ENCODE measurements at places on chromosomes 3 and 15.

- no peak for DNase-seq
Measured at GRCh38 chr15:36501063-36501678, 78.3 kb upstream of the CDIN1 start.

DNA sequence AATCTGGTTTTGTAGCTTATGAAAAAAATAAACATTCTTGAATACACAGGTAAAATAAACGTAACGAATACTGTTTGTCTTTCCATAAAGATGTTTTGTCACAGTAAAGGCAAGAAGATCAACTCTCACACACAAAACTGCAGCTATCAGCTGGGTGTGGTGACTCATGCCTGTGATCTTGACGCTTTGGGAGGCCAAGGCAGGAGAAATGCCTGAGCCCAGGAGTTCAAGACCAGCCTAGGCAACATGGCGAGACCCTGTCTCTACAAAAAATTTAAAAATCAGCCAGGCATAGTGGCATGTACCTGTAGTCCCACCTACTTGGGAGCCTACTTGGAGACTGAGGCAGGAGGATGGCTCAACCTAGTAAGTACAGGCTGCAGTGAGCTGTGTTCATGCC, 39.6 kb downstream of the CBLB start:
- no peak for DNase-seq

DNA sequence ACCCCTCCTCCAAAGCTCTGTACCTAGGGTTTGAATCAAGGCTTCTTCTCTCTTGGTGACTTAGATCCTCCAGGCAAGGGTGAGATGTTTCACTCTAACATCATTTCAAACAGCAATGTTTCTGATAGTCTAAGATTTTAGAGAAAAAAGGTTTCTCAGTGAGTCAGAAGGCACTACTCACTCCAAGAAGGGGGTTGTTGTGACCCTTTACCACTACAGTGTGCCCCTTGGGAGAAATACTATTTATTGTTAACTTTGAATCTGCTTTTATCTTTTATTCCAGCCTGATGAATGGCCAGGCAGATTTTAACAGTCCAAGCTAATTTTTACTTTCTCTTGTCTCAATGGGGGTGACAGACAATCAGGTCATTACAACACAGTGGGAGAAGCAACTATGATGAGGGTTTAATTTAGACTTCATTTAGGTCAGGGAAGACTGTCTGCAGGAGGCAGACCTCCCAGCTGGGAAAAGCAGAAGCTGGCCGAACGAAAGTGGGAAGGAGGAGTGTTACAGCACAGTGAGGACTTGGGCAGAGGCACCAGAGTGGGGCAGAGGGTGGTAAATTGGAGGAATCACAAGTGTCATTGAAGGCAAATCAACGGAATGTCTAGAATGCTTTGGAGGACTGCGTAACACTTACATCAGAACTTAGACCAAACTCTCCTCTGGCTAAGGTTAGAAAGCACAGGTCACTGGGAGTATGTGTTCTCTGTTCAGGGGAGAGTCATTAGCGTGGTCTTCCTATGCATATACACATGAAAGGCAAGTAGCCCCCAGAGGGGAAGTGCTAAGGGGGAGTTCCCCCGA, 21.2 kb downstream of the ZNF860 start:
- no peak for DNase-seq

GRCh38 chr3:41267975-41268640, 68.8 kb downstream of the CTNNB1 start:
- DNase-seq = no peak

- no peak for DNase-seq
Measured at GRCh38 chr15:63212050-63213004, 22.9 kb downstream of the RAB8B start.

DNA sequence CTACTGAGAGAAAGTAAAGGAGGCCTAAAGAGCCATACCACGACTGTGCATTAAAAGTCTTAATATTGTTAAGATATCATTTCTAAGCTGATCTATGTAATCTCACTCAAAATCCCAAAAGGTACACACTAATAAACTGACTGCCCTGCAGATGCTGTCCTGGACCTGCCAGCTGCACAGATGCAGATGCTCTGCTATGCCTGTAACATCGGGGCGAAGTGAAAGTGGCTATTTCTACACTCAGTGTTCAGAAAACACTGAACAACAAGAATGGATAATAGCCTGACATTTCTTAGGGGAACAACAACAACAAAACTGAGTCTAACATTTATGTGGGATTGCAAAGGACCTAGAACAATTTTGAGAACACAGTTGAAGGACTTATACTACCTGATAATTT, 31.9 kb downstream of the RAD18 start:
- DNase-seq = no peak

GRCh38 chr15:93835344-93835743, 396.0 kb upstream of the MCTP2 start:
- DNase-seq = no peak

- DNase-seq = no peak
Measured at GRCh38 chr15:48373821-48374451, 42.7 kb downstream of the DUT start.

DNA sequence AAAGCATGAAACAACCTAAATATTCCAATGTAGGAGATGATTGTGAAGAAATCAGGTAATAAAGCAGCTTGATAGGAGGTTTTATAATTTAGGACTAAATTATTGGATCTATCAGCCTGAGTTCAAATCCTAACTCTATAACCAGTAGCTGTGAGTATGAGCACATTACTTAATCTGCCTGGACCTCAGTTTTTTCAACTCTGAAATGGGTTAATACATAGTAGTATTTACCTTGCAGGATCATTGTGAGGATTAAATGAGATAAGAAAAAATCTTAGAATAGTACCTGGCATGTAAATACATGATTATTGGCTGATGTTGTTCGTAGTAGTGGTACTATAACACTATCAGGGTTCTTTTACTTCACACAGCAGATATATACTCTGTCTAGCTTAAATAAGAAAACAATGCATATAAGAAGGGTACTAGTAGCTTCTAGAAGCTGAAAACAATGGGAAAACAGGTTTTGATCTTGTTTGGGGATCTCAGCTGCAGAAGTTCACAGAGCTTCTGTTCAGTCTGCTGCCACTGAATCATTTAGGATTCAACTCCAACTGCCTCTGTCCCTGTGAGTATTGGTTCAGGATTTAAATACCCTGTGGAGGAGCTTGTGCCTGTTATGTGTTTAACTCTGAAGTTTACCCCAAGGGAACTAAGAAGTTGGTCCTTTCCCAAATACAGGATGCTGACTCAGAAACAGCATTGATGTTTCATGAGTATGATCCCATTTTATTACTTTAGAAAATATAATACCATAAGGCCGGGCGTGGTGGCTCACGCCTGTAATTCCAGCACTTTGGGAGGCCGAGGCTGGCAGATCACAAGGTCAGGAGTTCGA, 34.2 kb downstream of the KAT2B start:
- DNase-seq = no peak

DNA sequence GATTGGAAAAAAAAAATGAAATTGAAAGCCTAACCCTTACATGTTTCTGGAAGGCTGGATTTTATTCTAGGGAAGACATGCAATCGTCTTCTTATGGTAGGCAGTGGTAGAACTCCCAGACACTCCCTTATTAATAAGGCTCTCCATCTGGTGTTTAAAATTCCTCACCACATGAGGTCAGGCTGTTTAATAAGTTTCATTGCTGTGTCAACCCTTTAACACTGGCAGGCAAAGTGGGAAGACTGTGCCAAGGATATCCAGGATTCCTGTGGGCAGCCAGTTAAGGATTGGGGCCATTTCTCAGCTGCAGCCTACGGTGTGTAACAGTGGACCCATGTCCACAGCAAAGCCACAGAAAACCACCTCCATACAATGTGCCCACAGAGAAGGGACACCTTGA, 225.5 kb upstream of the CHRM5 start:
- no peak for DNase-seq

- DNase-seq = no peak
Measured at GRCh38 chr3:128515967-128516366, 23.0 kb upstream of the GATA2 start.

- DNase-seq = no peak
Measured at GRCh38 chr15:77514641-77515402, 94.1 kb downstream of the HMG20A start.

GRCh38 chr3:69994919-69995318, 4.6 kb upstream of the SAMMSON start:
- DNase-seq = no peak

DNA sequence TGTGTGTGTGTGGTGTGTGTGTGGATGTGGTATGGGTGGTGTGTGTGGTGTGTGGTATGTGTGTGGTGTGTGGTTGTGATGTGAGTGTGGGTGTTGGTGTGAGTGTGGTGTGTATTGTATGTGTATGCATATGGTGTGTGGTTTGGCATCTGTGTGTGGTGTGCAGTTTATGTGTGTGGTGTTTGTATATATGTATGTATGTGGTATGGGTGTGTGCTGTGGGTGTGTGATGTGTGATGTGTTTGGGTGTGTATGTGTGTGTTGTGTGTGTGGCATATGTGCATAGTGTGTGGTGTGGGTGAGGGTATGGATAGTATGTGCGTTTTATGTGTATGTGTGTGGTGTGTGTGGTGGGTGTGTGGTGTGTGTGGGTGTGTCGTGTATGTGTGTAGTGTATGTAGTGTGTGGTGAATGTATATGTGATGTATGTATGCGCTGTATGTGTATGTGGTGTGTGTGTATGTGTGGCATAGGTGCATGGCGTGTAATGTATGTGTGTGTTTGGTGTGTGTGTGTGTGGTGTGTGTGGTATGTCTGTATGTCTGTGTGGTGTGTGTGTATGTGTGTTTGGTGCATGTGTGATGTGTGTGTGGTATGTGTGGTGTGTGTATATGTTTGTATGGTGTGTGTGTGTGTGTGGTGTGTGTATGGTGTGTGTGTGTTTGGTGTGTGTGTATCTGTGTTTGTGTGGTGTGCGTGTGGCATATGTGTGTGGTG, 58.0 kb downstream of the EFCAB12 start:
- DNase-seq = no peak
